ENCODE measurements at places on chromosomes 1 and 21.
A peak's percentile ranks its signal among the peaks of the same experiment; 100 is the strongest.

DNA sequence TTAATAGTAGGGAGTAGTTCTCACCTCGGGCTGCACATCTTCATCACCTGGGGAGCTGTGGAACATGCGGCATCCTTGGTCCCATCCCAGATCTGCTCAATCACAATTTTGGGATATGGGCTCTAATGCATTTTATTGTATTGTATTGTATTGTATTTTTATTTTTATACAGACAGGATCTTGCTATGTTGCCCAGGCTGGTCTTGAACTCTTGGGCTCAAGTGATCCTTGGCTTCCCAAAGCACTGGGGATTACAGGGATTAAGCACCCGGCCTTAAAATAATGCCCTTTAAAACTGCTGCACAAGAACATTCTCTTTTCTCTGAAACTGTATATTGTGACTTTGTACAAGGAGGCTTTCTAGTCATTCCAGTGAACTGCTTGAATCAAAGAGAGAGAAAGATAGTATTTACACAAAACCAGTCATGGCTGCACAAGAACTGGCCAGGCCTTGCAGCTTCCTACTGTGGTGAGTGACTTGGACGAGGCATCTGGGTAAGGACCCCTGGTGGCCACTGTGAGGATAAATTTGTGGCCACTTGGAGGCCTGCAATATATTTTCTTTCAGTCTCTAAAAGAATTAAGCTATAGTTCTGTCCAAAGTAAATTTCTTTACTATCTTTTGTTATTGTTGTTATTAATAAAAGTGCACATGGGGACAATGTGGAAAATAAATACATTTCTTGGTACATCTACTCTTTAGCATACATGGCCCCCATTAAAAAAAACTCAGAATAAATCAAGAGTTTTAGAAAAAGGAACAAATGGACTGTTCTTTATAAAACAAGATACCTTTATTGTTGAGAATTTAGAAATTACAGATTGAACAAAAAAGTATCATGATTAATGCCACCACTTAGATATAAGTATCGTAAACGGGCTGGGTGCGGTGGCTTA, 48.0 kb downstream of the TBCE start:
- DNase-seq, result peak; percentile 39

DNA sequence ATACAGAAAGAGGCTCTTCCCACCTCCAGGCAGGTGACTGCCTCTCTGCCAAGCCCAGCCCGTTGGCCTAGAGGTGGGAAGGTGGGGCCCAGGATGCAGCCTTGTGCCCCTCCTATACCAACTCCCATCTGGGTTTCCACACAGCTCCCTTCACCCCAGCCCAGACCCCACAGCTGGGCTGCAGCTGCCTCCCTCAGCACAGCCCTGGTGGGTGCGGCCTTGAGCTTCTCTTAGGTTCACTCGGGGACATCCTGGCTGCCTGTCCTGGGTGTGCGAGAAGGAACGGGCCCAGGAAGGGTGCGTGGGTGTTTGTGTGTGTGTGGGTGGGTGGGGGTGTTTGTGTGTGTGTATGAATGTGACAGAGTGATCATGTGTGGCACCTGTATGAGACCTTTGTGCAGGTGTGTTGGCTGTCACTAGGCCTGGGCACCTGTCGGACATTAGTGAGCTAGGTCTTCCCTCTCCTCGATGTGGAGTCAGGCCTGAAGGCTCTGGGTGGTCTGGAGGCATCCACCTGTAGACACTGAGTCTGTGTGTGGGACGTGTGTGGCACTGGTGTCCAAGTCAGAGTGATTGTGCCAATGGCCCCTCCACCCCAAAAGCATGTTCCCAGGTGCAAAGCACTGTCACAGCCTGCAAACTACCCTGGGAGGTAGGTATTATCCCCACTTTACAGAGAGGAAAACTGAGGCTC, 30.7 kb downstream of the FOXO6 start:
- DNase-seq, result no peak

DNA sequence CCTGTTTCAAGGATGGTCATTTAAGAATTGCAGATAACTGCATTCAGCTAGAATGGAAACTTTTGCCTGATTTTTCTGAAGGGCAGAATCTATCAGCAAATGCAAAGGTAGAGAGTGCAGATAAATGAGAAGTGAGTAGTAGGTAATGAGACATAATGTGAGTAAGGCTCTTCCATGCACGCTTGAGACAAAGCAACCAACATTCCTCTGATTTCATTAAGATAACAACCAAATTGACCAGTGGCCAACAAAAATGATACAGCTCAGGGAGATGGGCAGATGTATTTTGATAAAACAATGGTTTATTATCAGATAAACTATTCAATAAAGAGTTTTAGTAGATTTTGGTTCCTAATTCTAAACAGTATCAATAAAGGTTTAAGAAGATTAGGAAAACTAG, 404.4 kb upstream of the PBX1 start:
- DNase-seq, result no peak

- DNase-seq, result no peak
Observed at GRCh38 chr1:6861075-6861724, 75.9 kb downstream of the CAMTA1 start.

DNA sequence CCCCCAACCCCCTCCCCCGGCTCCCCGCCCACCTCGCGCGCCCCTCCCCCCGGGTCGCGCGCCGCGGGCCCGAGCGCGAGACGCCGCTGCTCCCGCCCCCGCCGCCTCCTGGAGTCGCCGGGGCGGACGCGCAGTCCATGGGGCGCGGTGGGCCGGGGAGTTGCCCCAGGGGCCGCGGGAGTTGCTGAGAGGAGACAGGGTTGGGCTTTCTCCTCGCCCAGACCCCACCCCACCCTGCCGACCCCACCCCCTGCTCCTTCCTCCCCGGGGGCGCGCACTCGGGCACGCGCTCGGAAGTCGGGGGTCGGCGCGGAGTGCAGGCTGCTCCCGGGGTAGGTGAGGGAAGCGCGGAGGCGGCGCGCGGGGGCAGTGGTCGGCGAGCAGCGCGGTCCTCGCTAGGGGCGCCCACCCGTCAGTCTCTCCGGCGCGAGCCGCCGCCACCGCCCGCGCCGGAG, at the start of gene LAMC1:
TSS of gene LAMC1 (plus strand) at position 275 of the 455 bp plus-strand sequence. CDS start 297 bp downstream, outside the sequence.
- DNase-seq, result no peak
